ENCODE measurements at places on chromosomes 16 and 17. TPM values are rescaled to one million over a fixed set of nuclear protein-coding genes. Genes with fewer than 3 reads are reported as not detected.
A peak's percentile ranks its signal among the peaks of the same experiment; 100 is the strongest.

The TOM1L1 gene
- 0.33 TPM for total RNA-seq

GRCh38 chr16:66551348-66551759 lies 1.0 kb upstream of the CKLF start:
- H3K4me1 ChIP-seq: peaks cover 71% of the 10 kb centered on the region
- peak overlapping the region; percentile 87 for H3K4me3 ChIP-seq
- no peaks in the 10 kb centered on the region for H3K27me3 ChIP-seq
- H3K27ac ChIP-seq: peak overlapping the region; percentile 85
- H3K36me3 ChIP-seq: no peaks in the 10 kb centered on the region

GRCh38 chr17:27315322-27315721 lies 21.4 kb downstream of the WSB1 start:
- no peaks in the 10 kb centered on the region for H3K4me1 ChIP-seq
- no peaks in the 10 kb centered on the region for H3K27me3 ChIP-seq
- H3K36me3 ChIP-seq: peaks cover 46% of the 10 kb centered on the region

DNA sequence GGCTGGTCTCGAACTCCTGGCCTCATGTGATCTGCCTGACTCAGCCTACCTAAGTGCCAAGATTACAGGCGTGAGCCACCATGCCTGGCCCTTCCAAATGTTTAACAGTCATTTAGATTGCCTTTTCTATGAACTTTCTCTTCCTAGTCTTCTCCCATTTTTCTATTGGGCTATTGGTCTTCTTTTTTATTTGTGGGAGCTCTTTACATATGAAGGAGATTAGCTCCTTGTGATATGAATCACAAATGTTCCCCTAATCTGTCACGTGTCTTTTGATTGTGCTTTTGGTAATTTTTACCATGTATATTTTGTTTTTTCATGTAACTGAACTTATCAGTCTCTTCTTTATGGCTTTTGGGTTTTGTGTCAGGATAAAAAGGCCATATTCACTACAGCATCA lies 11.9 kb downstream of the ADCY7 start:
- no peaks in the 10 kb centered on the region for H3K36me3 ChIP-seq
- H3K27me3 ChIP-seq: no peaks in the 10 kb centered on the region
- no peak overlapping the region for H3K27ac ChIP-seq

DNA sequence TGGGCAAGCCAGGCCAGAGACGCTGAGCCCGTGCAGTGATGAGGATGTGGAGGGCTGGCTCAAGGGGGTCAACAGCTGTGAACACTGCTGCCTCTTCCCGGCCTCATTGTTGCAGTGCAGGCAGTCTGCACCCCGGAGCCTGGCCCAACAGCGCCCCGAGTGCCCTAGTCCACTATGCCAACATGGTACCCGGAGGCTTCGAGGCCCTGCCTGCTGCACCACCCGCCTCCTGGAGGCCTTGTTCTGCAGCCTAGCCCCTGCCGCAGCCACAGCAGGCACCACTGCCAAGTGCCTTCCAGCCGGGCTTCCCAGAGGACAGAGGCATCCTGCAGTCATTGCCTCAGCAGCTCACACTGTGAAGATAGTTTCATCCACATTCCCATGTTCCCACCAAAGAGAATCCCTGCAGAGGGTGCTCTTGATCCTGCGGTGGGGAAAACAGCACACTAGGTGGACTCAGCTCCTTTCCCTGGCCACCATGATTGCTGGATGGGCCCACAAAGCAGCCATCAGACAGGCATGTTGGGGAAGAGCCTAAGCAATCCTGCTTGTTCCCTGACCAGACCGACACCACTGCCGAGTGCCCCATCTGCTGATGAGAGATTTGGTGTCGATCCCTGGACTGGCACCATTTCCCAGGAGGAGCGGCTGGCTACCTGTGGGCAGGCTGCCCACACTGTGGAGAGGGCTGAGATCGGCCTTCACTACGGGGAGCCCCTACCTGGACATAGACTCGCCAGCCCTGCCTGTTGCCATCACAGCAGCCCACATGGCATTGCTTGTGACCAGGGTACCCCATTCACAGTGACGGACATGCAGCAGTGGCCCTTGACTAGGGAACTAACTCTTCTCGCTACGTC lies 44.9 kb downstream of the USP22 start:
- no peaks in the 10 kb centered on the region for H3K27me3 ChIP-seq
- no peak for DNase-seq
- peaks cover 8% of the 10 kb centered on the region for H3K36me3 ChIP-seq
- H3K4me1 ChIP-seq: peaks cover 18% of the 10 kb centered on the region
- no peak overlapping the region for H3K27ac ChIP-seq

- H3K4me1 ChIP-seq: peaks cover 25% of the 10 kb centered on the region
- peak overlapping the region; percentile 52 for H3K27ac ChIP-seq
- H3K4me3 ChIP-seq: peak overlapping the region; percentile 64
- DNase-seq: peak; percentile 66
- no peaks in the 10 kb centered on the region for H3K36me3 ChIP-seq
Measured at GRCh38 chr16:3152277-3152990, 17.6 kb downstream of the ZNF213 start.

DNA sequence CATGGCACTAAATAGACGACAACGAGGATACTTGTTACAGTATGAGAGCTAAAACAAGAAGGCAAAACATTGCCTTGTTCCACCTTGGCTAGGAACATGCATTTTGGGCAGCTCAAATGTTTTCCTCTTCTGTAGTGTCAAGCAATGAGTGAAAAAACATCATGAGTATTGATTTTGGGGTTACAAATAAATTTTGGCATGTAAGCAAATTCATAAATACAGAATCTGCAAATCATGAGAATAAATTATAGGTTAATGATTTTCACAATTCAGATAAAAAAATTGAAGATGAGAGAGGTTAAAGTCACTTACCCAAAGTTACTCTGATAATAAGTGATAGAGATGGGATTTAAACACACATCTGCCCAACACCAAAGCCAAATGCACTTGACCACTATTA lies 28.4 kb upstream of the NUFIP2 start:
- no peaks in the 10 kb centered on the region for H3K36me3 ChIP-seq
- H3K27me3 ChIP-seq: no peaks in the 10 kb centered on the region
- no peak overlapping the region for H3K4me3 ChIP-seq
- H3K27ac ChIP-seq: no peak overlapping the region

The WFIKKN1 gene
- total RNA-seq: 0.22 TPM

- no peaks in the 10 kb centered on the region for H3K4me1 ChIP-seq
- DNase-seq: no peak
- H3K4me3 ChIP-seq: no peak overlapping the region
- H3K27ac ChIP-seq: no peak overlapping the region
Measured at GRCh38 chr16:86680162-86680561, 101.8 kb downstream of the FOXL1 start.

DNA sequence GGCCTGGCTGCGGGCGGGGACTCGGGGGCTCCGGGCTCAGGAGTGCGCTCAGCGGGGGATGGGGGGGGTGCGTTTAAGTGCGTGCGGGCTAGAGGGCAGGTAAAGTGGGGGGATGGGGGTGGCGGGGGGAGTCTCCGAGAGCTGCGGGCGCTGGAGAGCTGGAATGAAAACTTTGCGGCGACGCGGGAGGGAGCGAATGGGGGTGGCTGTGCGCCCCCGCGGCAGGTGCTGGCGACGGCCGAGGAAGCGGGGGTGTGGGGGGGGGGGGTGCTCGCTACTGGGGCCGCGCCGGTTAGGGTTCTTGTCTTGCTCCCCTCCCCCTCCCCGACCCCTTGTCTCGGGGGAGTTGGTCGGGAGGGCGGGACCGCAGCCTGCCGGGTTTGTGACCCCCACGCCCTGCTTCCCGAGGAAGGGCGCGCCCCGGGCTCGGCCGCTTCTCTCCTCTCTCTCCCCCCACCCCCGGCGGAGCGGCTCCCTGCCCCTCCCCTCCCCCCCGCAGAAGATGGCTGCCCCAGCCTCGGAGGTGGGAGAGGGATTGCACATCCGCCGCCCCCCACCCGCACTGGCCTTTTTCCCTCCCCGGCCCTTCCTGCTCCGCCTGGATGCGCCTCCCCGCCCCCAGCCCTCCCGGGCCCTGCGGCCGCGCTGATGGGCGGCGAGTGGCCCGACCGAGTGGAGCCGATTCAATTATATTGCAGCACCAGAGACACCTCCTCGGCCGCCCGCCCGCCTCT lies 649 bp downstream of the GSE1 start:
- H3K4me1 ChIP-seq: peaks cover 49% of the 10 kb centered on the region
- no peaks in the 10 kb centered on the region for H3K36me3 ChIP-seq
- H3K27me3 ChIP-seq: no peaks in the 10 kb centered on the region
- peak overlapping the region; percentile 69 for H3K27ac ChIP-seq

The SLC38A8 gene
- not detected for total RNA-seq

GRCh38 chr17:79924639-79924976 lies 85.4 kb upstream of the CBX4 start:
- peaks cover 11% of the 10 kb centered on the region for H3K27me3 ChIP-seq
- no peaks in the 10 kb centered on the region for H3K36me3 ChIP-seq
- H3K27ac ChIP-seq: no peak overlapping the region
- no peak overlapping the region for H3K4me3 ChIP-seq

DNA sequence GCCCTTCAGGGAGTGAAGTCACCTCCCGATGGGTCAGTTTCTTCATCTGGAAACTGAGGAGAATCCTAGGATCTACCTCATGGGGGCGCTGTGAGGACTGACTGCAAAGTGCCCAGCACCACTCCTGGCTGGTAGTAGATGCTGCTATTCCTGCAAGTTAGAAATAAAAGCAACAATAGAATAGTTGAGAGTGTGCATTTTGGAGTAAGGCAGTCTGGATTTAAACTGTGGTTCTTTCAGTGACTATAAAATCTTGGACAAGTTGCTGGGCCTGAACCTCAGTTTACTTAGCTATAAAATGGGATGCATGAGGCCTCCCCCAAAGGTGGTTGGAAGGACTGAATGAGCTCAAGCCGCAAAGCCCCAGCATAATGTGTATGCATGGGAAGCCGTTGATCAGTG lies 70.6 kb downstream of the CYB5B start:
- peak; percentile 22 for DNase-seq
- H3K4me1 ChIP-seq: no peaks in the 10 kb centered on the region
- no peak overlapping the region for H3K4me3 ChIP-seq
- no peaks in the 10 kb centered on the region for H3K36me3 ChIP-seq

DNA sequence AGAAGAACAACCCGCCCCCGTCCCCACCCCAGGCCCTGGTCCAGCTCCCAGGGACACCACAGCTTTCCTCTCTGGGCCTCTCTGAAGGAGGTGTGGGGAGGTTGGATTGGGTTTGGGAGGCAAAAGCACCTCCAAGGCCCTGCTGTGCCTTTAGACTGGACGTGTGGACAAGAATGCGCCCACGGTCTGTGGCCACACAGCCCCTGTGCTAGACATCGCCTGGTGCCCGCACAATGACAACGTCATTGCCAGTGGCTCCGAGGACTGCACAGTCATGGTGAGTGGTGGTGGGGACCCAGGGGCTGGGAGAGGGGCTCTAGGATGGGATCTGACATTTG lies 3.0 kb downstream of the CORO1A start:
- peak overlapping the region; percentile 99 for H3K4me3 ChIP-seq
- DNase-seq: no peak
- peaks cover 33% of the 10 kb centered on the region for H3K4me1 ChIP-seq

The HOXB13 gene
- total RNA-seq: not detected

- no peak overlapping the region for H3K4me3 ChIP-seq
- no peak for DNase-seq
- H3K36me3 ChIP-seq: peaks cover 26% of the 10 kb centered on the region
- no peak overlapping the region for H3K27ac ChIP-seq
Measured at GRCh38 chr16:68179855-68180254, 56.1 kb downstream of the ESRP2 start.

The BOLA2 gene
- total RNA-seq: 10.5 TPM

- H3K36me3 ChIP-seq: no peaks in the 10 kb centered on the region
- H3K4me3 ChIP-seq: peak overlapping the region; percentile 3
- H3K27me3 ChIP-seq: no peaks in the 10 kb centered on the region
- H3K4me1 ChIP-seq: peaks cover 92% of the 10 kb centered on the region
Measured at GRCh38 chr16:89473791-89474414, 16.5 kb downstream of the ANKRD11 start.

The KIF2B gene
- total RNA-seq: not detected

DNA sequence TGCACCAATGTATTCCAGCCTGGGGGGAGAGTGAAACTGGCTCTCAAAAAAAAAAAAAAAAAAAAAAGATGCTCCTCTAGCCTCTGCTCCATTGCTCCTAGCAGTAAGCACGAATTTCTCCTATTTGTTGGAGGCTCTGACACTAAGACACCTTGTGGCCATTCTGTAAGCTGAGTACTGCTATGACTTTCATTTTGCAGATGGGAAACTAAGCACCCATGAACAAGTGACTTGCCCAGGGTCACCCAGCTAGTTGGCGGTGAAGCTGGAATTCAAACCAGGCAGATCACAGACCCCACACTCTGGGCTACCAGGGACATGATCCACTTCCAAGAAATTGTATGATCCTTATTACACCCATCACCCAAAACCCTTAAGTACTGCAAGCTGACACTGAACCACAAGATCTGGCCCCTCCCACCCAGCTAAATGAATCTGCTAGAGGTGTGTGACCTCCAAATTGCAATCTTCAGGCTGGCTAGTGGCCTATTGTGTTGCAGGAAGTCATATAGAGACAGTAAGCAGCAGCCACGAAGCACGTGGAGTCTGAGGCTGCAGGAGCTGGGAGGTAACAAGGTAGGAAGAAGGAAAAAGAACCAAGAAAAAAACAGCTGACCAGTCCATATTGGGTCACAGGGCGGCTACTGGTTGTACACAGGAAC lies 209.4 kb downstream of the XYLT1 start:
- no peak overlapping the region for H3K4me3 ChIP-seq
- no peaks in the 10 kb centered on the region for H3K4me1 ChIP-seq
- no peak for DNase-seq
- no peak overlapping the region for H3K27ac ChIP-seq
- H3K27me3 ChIP-seq: no peaks in the 10 kb centered on the region

DNA sequence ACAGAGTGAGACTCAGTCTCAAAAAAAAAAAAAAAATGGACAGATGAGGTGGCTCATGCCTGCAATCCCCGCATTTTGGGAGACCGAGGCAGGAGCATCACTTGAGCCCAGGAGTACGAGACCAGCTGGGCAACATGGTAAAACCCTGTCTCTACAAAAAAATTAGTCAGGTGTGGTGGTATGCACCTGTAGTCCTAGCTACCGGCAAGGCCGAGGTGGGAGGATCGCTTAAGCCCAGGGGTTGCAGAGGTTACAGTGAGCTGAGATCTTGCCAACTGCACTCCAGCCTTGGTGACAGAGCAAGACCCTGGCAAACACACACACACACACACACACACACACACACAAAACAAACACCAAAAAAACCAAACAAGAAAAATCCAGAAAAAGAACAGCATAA lies 7.7 kb upstream of the ENGASE start:
- no peak for DNase-seq
- no peaks in the 10 kb centered on the region for H3K36me3 ChIP-seq
- H3K27me3 ChIP-seq: no peaks in the 10 kb centered on the region
- H3K4me3 ChIP-seq: no peak overlapping the region
- no peak overlapping the region for H3K27ac ChIP-seq

GRCh38 chr17:72137161-72137560 lies 16.3 kb downstream of the SOX9 start:
- no peak overlapping the region for H3K27ac ChIP-seq
- no peaks in the 10 kb centered on the region for H3K4me1 ChIP-seq
- no peaks in the 10 kb centered on the region for H3K27me3 ChIP-seq
- H3K4me3 ChIP-seq: no peak overlapping the region

Data from CD8-positive, alpha-beta memory T cell (primary cell).